ENCODE measurements at places on chromosomes 12 and 14.
A peak's percentile ranks its signal among the peaks of the same experiment; 100 is the strongest.

GRCh38 chr14:102666635-102667034 is 74.2 kb downstream of the RCOR1 start:
- no peak overlapping the region for H3K27ac ChIP-seq
- no peak for DNase-seq
- no peaks in the 10 kb centered on the region for H3K36me3 ChIP-seq
- H3K4me3 ChIP-seq: no peak overlapping the region

GRCh38 chr12:105399428-105400081 is 69.1 kb downstream of the C12orf75 start:
- no peak overlapping the region for H3K27ac ChIP-seq
- no peak overlapping the region for H3K4me3 ChIP-seq
- no peak for DNase-seq
- peaks cover 14% of the 10 kb centered on the region for H3K36me3 ChIP-seq
- H3K4me1 ChIP-seq: no peaks in the 10 kb centered on the region
- H3K27me3 ChIP-seq: no peaks in the 10 kb centered on the region

DNA sequence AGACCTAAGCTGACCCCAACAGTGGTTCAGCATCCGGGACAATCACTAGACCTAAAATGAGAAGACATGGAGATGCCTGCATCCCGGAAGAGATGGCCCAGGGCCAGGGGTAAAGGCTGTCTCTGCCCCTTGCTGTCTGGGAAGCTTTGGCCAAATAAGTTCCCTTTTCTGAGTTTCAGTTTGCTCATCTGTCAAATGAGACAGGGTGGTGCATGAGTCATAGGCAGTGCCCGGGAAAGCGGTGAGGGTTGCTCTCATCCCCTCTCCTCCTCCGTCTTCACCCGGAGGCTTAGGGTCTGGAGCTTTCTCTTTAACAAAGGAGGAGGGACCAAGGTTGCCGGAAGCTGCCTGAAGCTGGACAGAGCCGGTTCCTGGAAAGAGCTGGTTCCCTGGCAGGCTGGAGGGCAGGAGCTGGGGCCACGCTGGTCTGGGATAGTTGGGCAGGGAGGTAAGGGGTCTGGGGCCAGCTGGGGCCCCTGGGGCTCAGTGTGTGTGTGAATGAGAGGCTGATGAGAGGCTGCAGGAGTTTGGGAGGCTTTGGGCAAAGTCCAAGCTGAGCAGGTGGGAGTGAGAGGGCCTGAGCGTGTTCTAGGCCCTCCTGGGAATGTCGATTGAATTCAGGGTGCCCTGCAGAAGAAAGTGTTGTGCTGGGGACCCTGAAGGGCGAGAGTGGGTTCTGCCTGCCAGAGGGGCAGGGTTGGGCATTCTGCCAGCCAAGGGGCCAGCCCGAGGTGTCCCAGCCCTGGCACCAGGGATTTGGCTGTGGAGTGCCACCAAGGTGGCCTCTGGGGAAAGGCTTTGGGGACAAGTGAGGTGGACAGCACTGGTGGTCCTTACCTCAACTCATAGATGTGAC is at the start of gene SDSL:
Gene SDSL, plus strand, starts transcription at position 351 of the 856 bp plus-strand sequence. CDS start 5,603 bp downstream, outside the sequence.
- no peaks in the 10 kb centered on the region for H3K36me3 ChIP-seq
- peak within 1 kb of the TSS; percentile 5 for H3K27ac ChIP-seq
- H3K4me1 ChIP-seq: 0 out of 2 replicates have a peak, but pooled peaks cover 5% of the 10 kb centered on the region
- H3K4me3 ChIP-seq: peak within 1 kb of the TSS; percentile 78

GRCh38 chr14:97074456-97074855 is 277.3 kb downstream of the VRK1 start:
- no peak for DNase-seq
- no peak overlapping the region for H3K4me3 ChIP-seq
- no peaks in the 10 kb centered on the region for H3K27me3 ChIP-seq
- H3K27ac ChIP-seq: no peak overlapping the region
- H3K4me1 ChIP-seq: no peaks in the 10 kb centered on the region
